8988T (cell line): ENCODE measurements at places on chromosomes 2 and 18.

GRCh38 chr2:231917280-231918066 lies 8.7 kb downstream of the NPPC start:
- DNase-seq: no peak

DNA sequence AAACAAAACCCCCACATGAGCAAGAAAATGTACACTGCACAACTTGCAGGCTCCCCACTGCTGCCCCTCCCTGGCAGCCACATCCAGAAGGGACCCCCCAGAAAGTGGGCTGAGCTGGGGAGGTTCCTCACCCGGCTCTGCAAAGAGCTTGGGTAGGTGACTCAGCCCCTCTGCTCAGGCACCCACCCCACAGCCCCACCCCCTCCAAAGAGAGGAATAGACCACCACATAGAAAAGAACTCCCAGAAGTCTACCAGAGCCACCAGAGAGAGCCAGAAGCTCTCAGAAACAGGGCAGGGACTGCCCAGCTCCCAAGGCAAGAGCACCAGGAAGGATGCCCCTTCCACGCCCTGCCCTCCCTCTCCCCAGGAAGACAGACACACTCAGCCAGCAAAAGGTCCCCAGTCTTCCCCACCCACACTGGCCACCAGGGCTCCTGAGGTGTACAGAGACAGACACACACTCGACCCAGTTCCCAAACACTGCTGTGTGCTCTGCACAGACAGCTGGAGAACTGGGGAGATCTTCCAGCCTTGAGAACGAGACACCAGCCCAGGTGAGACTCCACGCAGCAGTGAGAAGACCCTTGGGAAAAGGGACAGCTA lies 28.2 kb downstream of the BIN1 start:
- DNase-seq: no peak

DNA sequence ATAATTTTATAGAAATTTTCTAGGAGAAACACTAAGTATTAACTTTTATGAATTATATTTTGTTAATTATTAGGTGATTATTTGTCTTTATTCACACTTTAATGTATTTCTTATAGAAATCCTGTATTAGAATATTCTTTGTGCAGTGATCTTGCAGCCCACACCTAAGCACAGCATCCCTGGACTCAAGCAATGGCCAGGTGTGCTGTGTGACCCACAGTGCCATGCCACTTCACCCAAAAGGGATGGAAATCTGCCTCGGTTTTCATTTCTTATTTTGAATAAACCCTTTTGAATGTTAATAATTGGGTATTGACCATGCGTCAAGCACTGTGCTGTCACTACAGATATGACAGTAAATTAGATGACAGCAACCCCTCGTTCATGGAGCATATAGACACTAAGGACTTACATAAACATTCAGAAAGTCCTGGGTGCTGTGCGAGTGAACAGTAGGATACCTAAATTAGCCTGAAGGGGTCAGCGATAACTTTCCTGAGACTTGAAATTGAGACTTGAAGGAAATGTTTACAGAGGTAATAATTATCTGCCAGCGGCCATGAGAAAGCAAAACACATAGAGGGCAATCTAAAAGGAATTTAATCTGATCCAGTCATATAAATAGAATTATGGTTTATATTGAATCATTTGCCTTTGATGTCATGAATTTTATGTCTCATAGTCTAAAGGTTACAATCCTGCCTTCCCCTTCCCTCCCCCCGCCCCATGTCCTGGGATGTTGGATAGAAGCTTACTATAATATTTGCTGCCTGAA lies 52.7 kb upstream of the CALCRL start:
- DNase-seq: no peak

GRCh38 chr2:202660796-202661195 lies 26.0 kb downstream of the FAM117B start:
- DNase-seq: no peak

DNA sequence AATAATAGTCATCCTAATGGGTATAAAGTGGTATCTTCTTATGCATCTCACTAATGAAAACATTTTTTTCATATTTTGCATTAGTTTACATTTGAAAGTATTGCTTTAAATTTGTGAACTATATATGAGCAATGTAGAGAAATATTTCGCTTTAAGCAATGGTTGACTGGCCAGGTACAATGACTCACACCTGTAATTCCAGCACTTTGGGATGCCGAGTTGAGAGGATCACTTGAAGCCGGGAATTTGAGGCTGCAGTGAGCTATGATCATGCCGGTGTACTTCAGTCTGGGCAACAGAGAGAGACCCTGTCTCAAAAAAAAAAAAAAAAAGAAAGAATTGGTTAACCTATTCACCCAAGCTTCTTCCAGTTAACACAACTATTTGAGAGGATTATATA lies 15.1 kb downstream of the ZCCHC2 start:
- no peak for DNase-seq

GRCh38 chr2:140355511-140356090 lies 1575.4 kb upstream of the NXPH2 start:
- DNase-seq: no peak

DNA sequence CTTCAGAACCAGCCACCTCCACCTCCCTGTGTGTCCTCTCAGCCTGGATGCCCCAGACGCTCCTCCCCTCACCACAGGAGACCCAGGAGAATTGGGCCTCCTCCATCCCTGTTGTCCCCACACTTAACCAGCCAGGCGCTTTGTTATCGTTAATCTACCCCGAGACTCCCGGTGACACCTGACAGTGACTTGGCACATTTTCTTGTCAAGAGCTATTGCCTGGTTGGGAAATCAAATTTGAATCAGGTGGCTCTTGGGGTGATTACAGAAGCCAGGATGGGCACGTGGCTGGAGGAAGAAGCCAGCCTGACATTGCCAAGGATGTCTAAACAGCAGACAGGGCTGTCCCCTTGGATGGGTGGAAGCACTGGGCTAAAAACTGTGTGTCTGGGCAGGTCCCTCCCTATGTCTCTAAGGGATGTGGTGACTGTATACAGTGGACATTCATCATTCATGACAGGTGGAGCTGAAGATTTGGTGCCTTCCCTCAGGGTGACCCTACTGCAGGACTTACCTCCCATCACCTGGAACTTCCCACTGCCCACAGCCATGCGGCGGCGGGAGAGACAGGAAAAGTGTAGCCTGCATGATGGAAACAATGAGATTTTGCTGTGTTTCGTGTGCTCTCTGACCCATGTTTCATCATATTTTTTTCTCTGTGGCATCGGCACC lies 157.2 kb upstream of the CAPN13 start:
- no peak for DNase-seq

GRCh38 chr2:47174733-47175361 lies 19.7 kb upstream of the STPG4 start:
- DNase-seq: no peak

- DNase-seq: no peak
Observed at GRCh38 chr2:168683996-168684395, 118.4 kb upstream of the NOSTRIN start.

GRCh38 chr2:25279091-25279651 lies 62.6 kb downstream of the DNMT3A start:
- no peak for DNase-seq

DNA sequence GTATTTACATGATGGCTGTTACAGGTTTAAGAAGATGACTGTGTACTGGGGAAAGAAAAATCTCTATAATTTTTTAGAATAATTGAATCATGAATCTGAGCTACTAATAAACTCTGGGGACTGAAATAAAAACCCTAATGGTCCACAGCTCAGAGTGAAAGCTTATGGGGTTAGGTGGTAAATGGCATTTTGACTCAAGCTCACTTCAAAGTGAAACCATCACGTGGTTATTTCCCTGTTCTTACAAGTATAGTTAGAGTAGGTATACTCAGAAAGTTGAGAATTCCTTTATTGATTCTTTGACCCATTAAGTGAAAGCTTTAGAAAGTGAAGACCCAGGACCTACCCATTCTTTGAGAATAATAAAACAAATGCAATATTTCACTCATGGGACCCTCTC lies 626.2 kb upstream of the SETBP1 start:
- DNase-seq: no peak

DNA sequence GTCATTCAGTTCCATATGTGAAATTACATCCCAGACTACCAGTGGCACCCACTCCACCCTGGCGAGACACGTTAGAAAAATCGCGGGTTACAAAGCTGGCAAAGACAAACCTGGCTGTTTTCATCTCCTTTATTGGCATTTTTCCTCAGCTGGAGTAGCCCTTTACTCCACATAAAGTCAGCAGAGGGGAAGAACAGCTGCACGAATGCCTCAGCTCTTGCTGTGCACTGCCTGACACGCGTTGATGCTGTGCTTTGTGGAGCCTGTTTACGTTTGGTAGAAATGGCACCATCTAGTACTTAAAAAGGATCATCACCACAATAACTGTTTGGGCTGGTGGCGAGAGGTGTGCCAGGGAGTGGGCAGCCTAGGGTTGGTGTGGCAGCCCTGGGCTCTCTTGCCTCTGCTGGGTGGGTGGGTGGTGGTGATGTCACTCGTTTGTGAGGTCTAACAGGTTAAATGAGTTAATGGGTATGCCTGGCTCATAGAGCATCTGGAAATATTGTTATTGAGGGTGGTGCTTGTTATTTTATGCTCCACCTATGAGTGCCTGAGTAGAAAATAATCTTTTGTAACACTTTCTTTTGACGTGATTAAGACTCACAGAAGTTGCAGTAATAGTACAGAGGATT lies 16.4 kb downstream of the FARP2 start:
- no peak for DNase-seq

- DNase-seq: no peak
Observed at GRCh38 chr2:3034856-3035255, 342.8 kb downstream of the EIPR1 start.

- no peak for DNase-seq
Observed at GRCh38 chr18:25284281-25284680, 67.7 kb downstream of the ZNF521 start.

- no peak for DNase-seq
Observed at GRCh38 chr18:58263055-58263957, 219.3 kb downstream of the NEDD4L start.

DNA sequence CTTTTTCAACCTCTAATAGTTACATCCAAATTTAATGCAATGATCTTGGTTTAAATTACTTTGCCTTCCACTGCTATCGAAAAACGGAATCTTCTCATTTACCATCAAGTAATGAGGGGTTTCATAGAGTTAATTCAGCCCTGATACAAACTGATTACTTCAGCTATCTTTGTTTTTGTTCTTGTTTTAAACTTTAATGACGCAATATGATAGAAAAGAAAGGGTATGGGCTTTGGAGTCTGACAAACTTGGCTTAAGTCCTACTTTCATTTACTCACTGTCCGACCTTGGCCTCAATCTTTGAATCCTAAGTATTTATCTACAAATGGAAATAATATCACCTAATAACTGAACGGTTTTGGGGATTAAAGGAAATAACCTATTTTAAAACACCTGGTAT lies 16.1 kb downstream of the ADAM17 start:
- DNase-seq: no peak

DNA sequence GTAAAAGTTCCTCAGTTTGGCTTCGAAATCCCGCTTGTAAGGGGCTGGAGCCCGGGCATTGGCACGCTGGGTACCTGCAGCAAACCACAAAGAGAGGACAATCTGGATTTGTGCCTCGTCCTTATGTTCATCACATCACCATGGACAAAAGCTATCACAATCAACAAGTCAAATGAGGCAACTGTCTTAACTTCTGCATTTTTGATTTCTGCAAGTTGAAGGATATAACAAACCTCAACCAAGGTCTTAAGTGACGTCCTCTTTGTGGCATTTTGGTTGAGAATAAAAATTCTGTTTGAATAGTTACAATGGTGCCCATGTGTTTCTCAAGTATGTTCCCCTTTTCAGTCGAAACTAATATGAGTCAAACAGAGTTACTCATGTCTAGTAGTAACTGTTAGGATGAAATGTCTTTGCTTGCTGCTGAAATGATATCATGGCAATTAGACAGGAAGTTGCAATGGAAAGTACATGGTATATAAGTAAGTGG lies 70.8 kb upstream of the STK17B start:
- no peak for DNase-seq

- no peak for DNase-seq
Observed at GRCh38 chr2:26541401-26542193, 63.7 kb upstream of the OTOF start.

DNA sequence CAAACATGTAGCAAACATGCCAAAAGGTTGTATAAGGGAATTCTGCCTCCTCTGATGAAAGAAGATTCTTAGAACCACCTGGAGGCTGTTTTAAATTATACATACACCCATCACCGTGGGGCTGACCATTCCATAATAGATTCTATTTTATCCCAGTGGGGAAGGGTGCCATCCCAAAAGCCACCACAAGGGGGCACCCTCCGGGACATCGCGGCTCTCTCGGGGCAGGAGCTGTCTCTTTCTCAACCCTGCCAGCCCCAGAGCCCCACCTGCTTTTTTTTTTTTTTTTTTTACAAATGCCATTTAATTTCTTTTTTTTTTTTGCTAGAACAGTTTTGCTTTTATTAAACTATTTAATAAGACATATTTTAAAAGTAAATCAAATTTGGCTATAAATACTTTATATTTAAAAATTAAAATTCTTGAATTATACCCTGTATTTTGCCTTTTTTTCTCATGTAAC lies 8.6 kb upstream of the MTCL1 start:
- DNase-seq: peak; percentile 66

GRCh38 chr2:121804340-121804739 lies 48.9 kb downstream of the TSN start:
- no peak for DNase-seq

DNA sequence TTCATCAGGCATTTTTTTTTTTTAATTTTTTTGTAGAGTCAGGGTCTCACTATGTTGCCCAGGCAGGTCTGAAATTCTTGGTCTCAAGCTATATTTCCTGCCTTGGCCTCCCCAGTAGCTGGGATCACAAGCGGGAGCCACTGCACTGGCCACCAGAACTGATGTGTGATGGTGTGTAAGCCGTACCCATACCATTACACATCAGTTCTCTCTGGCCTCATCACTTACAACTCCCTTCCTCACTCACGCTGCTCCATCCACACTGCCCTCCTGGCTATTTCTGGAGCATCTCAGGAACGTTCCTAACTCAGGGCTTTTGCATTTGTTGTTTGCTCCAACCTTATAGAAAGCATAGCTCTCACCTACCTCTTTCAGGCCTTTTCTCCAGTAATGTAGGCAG lies 834.5 kb upstream of the ID2 start:
- no peak for DNase-seq

DNA sequence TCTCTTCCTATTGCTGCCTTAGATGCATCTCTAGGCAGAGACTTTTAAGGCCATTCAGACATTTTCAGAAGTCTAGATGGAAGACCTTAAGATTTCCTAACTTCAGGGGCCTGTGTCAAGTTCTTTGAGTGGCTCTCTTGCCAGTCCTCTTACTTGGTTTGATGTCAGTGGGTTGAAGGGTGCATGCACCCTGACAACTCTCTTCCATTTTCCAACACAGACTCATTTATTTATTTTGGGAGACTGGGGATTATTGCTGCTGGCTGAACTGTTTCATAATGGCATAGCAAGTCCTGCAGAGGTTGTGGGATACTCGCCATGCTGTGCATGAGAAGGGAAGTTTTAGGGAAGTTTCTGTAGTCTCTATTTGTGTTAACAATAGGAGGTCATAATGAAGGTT lies 39.0 kb upstream of the ACADL start:
- no peak for DNase-seq
